Activated CD8-positive, alpha-beta memory T cell treated with anti-CD3 and anti-CD28 coated beads for 4 hours (primary cell): ENCODE measurements at places on chromosomes 16 and 17.

GRCh38 chr17:69030169-69030568, 30.6 kb downstream of the ABCA9 start:
- DNase-seq: no peak

DNA sequence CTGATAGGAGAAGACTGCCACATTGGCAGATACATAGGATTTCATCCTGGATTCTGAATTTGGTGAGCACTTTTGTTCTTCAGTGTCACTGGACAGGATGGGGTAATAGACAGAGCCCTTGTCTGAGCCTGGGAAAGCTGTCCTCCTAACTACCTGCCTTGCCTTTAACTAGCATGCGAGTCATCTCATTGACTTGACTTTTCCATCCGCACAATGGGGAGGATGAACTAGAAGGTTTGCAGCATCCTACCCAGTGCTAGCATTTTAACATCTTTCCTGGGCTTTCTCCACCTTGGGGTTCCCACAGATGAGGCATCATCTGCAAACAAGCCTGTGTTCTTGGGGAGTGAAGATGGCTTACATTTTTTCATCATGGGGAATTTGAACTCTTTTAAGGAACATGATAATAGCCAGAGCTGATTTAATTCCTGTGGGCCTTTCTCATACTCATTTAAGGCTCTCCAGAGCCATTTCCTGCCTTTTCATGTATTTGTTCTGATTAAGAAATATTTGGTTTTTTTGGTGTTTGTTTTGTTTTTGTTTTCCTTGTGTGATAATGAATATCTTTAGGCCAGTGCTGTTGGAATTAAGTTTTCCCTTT, 139.5 kb downstream of the MSI2 start:
- DNase-seq: no peak

- DNase-seq: no peak
Observed at GRCh38 chr16:12833926-12834325, 30.2 kb upstream of the CPPED1 start.

GRCh38 chr17:79939094-79939435, 96.6 kb downstream of the TBC1D16 start:
- no peak for DNase-seq

- DNase-seq: no peak
Observed at GRCh38 chr17:30256756-30257506, 21.4 kb upstream of the SLC6A4 start.

- DNase-seq: no peak
Observed at GRCh38 chr16:66262253-66263167, 104.0 kb upstream of the CDH5 start.

GRCh38 chr17:46812624-46813318, 5.7 kb downstream of the WNT3 start:
- DNase-seq: no peak

- DNase-seq: no peak
Observed at GRCh38 chr17:57588086-57588485, 157.0 kb downstream of the CCDC182 start.

- DNase-seq: no peak
Observed at GRCh38 chr16:67644038-67644437, 906 bp upstream of the CARMIL2 start.

- no peak for DNase-seq
Observed at GRCh38 chr16:12637002-12637401, 166.7 kb downstream of the CPPED1 start.

DNA sequence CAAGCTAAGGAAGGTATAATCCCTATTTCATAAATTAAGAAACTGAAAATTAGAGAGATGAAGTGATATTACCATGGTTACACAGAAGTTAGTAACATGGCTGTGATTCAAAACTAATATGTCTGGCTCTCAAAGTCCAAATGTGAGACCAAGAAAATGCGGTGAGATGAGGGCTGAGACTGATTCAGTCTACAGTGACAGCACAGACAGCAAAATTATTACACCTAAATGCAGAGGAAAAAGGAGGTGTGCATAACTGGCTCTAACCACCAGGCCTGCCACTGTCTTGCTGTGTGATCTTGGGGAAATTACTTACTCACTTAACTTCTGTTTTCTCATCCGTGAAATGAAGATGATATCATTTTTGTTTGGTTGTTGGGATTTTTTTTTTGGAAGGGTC, 270.0 kb upstream of the SOX9 start:
- DNase-seq: no peak

DNA sequence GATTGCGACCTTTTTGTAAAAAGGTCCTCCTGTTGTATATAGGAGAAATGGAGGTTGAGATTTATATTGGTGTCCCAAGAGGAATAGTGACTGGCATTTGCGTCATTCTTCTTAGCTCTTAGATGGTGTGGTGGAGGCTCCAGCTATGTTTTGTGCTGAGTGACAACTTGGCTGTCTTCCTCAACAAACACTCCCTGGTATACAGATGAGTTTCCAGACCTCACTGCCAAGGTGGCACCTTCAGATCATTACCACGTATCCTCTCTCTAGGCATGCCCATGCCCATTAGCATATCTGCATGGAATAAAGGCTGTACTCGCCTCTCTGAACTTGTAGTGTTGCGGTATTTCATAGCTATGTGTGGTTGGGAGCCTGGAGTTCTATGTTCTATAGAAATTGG, 120.0 kb downstream of the MAP2K4 start:
- no peak for DNase-seq

DNA sequence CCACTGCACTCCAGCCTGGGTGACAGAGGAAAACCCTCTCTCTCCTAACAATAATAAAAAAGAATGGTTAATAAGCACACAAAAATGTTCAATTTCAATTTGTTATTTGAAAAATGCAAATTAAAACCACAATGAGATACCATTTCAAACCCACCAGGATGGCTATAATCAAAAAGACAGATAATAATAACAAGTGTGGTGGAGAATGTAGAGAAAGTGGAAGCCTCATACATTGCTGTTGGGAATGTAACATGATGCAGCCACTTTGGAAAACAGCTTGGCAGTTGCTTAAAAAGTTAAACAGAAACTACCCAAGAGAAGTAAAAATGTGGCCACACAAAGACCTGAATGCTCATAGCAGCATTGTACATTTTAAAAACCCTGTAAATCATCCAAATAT, 51.8 kb upstream of the MAP3K14 start:
- no peak for DNase-seq

GRCh38 chr16:2252806-2253148, 1.4 kb upstream of the ECI1 start:
- DNase-seq: no peak

DNA sequence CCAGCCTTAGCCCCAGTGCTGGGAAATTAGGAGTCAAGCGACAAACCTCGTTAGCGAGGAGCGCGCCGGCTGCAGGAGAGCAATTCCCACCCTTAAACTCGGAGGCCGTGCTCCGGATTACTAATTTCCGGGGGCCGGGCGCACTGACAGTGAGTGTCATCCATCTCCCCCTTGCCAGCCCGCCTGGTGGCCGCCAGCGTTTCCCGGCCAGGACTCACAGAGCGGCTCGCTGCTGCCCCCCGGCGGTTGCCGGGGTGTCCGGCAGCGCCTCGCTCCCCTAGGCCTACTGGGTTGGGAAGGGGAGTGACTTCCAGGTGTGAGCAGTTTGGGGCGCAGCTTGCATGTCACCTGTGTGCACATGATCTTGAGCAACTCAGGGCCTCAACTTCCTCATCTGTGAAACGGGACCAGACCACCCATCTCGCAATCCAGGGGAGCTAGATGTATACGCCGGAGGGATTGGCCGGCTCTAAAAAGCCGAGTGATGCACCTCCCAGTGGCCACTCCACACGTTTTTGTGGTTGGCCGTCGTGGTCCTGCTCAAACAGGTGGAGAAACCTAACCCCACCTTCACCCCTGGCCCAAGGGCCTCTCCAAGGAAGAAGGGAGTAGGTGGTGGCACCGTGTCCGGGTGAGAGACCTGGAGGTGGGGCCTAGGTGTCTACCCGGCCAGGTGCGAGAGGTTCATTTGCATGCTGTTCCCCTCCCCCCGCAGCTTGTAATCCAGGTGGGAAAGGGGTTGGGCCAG, 2.5 kb upstream of the GSE1 start:
- DNase-seq: peak; percentile 81

DNA sequence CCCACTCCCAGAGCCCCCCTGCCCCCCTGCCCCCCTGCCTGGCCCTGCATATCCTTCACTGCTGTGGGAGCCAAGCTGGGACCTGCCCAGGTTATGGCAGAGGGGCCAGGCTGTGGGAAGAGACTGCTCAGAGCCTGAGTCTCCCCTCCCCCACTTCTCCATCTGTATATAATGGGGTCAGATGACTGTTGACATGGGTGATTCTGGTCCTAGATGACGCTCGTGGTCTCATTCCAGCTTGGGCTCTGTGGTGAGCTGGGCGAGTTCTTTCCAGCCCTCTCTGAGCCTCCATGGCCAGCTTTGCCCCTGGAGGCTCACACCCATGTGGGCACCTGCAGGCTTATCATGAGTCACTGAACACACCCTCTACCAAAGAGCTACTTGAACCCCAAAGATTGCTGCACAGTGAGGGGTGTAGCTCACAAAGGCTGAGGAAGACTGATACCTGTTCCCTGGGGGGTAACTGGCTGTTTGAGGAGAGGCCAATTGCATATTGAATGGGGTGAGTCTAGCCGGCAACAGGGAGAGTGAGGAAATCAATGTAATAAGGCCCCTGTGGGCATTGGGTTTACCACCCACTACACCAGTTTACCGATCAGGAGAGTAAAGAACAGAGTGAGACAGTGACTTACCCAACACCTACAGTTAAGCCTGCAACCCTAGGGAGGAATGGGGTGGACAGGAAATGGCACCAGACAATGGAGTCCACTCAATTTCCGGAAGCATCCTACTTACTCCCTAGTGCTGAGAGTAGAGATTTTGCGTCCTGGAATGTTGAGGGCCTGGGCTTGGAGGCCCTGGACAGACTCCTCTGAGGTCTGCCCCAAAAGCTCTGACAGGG, 4.2 kb upstream of the SREBF1 start:
- DNase-seq: no peak

DNA sequence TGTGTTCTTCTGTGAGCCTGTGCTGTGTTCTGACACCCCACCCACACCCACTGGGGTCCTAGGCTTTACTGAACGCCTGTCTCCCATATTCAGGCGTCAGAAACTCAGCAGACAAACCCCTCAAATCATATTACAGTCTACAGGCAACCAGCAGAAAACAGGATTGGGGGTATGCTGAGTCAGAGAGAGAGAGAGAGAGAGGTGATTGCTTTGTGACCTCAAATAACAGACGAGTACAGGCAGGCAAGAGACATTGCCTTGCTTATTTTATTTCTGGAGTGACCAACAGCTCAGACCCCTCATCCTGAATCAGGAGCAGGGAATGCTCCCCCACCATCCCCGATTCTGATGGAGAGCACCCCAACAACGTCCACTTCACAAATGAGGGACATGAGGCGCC, 473.9 kb downstream of the PMP22 start:
- no peak for DNase-seq

- DNase-seq: peak; percentile 56
Observed at GRCh38 chr17:28599311-28600184, 723 bp upstream of the SPAG5 start.

DNA sequence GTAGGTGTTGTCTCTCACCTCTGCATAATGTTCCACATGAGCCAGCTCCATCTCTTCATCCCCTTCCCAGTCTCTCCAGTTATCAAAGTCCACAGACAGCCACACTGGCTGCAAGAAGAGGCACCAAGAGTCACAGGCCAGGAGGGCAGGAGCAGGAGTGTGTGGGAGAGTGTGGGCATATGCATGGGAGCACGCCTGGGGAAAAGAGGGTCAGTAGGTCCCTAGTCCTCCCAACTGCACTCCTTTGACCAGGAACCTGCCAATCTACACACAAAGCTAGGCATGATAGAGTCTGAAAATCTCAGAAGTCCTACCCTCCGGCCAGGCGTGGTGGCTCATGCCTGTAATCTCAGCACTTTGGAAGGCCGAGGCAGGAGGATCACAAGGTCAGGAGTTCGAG, 7.3 kb upstream of the AARSD1 start:
- DNase-seq: no peak

- DNase-seq: no peak
Observed at GRCh38 chr16:59048876-59049275, 314.8 kb upstream of the GOT2 start.

DNA sequence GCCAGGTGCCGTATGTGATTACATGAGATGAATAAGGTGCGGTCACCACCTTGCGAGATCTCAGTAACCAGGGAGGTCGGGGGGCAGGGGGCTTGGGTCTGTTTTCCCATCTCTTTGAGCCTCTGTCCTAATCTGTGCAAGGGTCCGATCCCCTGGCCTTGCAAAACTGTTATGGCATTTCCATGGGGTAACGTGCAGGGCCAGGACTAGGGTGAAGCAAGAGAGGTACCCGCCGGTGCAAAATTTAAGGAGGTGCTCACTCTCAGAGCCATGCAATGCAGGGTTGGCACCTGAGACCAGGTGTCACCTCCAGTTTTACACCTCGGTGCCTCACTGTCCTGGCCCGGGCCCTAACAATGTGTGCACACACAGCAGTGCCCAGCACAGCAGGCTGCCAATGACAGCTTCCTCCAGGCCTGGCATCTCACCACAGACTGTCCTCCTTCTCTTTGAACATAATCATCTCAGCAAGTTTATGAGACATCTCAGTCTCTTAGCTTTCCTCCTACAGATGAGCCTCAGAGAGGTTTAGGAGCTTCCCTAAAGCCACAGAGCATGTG, 43.6 kb downstream of the C16orf95 start:
- DNase-seq: no peak

GRCh38 chr17:49216953-49217650, 6.6 kb downstream of the ABI3 start:
- no peak for DNase-seq

DNA sequence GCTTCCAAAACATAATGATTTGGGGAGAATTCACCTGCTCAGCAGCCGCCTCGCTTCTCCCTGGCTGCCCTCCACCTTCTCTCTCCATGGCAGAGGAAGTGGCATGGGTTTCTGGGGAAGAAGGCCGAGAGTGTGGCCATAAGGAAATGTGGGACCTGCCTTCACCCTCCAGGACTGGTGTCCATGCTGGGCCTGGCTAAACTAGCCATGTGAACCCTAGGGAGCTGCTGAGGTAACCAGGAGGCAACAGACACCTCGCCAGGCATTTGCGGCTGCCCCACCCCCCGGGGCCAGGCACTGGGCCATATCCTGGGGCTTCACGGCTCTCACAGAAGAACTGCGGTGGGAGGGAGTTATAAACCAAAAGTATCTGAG, 9.9 kb upstream of the CMTM4 start:
- DNase-seq: no peak

DNA sequence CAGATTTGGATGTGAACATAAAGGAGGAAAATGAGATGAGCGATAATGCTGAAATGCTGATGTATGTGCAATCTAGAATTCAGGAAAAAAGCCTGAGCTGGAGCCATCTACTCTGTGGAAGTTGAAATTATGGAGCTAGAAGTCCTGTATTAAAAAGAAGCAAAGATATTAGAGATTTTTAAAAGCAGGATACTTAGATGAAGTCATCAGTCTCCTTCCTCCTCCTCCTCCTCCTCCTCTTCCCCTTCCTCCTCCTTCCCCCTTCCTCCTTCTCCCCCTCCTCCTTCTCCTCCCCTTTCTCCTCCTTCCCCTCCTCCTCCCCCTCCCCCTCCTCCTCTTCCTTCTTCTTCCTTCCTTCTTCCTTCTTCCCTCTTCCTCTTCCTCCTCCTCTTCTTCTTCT, 823.8 kb upstream of the CA10 start:
- DNase-seq: no peak
